ENCODE measurements at places on chromosomes 16 and 17.

- DNase-seq, result no peak
These were observed 18.1 kb upstream of the KRT17 start for GRCh38 chr17:41642252-41643156.

- no peak for DNase-seq
These were observed 100.2 kb upstream of the FOXF1 start for GRCh38 chr16:86410081-86410480.

GRCh38 chr16:67504031-67505021, 21.0 kb upstream of the AGRP start:
- no peak for DNase-seq

DNA sequence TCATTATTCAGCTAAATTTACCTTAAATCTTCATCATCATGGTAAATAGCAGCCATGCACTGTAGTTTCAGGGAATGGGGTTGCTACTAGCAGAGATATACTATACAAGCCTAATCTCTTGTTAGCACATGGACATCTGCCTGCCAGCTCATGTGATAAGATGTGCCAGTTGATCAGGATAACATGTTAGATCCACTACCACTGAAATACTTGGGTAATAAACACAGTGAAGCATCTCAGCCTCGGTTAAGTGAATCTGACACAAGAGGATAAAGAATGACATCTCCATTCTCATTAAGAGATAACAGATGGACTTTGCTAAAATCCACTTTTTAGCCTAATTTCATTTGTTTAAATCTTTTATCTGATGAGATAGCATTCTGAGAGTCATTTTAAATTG, 256.1 kb downstream of the CDH8 start:
- no peak for DNase-seq

DNA sequence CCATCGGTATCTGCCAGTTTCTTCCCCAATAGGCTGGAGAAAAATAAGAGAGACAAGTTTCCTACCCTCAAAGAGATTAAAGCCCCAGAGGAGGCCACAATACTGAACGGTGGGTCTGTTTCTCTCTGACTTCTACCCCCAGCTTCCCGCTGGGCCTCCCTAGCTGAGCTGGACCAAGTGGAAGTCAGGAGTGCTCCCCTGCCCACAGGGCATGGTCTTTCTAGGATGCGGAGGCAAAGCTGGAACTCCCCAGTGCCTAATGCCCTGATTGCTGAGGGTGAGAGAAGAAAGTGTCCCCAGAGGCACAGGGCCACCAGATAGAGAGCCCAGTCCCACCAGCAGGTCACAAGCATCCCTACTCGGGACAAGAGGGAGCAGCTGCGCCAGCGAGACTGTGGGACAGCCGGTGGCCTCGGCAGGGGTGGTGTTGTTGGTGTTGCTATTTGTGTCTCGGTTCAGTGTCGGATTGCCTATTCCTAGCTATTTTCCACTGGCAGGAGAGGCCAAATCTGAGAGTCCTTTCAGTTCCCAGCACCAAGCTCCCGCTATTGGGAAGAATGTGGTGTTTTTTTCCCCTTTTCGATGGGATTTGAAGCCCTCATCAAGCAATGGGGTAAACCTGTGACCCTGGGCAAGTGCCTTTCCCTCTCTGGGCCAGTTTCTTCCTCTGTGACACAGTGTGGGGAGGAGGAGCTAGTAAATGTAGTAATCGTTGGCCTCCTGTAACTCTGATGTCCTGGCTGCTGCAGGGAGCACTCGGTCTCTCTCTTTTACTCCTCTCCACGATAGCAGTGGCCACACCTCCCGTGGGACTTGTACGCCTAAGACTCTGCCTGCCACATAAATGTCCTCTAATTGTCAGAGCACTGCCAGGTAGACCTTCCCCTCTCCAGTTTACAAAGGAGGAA, 22.5 kb upstream of the TBX2 start:
- DNase-seq, result no peak

GRCh38 chr16:15950161-15950854, 892 bp downstream of the ABCC1 start:
- DNase-seq, result no peak

GRCh38 chr17:16880121-16880842, 91.6 kb downstream of the TNFRSF13B start:
- DNase-seq, result no peak

GRCh38 chr16:14186007-14186794, 115.1 kb downstream of the MRTFB start:
- no peak for DNase-seq

GRCh38 chr16:55146966-55147365, 177.0 kb upstream of the IRX6 start:
- DNase-seq, result no peak

DNA sequence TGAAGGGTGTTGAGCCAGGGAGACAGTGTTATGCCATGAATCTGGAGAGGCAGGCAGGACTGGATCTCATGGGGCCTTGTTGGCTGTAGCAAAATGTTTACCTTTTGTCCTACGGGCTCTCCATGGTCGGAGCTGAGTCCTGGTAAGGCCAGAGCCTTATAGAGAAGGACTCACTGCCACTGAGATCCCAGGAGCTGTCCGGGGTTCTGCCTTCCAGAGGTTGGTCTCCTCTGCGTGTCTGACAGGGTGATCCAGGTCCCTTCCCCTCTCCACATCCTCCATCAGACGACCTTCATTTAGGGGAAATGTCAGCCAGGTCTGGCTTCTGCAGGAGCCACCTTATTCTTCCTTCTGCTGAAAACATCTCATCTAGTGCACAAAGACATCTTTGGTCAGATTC, 285.2 kb upstream of the N4BP1 start:
- DNase-seq, result no peak
